ENCODE measurements at places on chromosomes 6 and 20.

DNA sequence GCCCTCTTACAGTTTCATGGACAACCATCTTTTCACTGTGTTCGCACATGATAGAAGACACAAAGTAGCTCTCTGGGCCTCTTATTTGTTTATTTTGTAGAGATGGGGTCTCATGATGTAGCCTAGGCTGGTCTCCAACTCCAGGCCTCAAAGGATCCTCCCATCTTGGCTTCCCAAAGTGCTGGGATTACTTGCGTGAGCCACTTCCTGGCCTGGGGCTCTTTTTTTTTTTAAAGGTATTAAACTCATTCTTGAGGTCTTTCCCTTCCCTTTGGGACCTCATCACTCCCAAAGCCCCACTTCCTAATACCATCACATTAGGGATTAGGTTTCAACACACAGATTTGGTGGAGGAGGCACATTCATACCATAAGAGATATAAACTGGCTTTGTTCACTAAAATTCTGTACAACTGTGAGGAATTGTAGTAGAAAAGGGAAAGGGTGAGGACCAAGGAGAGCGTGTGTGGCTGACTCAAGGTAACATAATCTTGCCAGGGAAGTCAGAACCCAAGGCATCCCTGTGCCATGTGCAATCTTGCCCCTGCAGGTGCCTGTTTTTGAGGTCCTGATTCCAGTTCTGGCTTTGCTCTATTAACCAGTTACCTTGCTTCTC, 45.5 kb downstream of the EIF2S2 start:
- DNase-seq = no peak

GRCh38 chr6:7431313-7431673, 41.7 kb downstream of the RIOK1 start:
- no peak for DNase-seq

DNA sequence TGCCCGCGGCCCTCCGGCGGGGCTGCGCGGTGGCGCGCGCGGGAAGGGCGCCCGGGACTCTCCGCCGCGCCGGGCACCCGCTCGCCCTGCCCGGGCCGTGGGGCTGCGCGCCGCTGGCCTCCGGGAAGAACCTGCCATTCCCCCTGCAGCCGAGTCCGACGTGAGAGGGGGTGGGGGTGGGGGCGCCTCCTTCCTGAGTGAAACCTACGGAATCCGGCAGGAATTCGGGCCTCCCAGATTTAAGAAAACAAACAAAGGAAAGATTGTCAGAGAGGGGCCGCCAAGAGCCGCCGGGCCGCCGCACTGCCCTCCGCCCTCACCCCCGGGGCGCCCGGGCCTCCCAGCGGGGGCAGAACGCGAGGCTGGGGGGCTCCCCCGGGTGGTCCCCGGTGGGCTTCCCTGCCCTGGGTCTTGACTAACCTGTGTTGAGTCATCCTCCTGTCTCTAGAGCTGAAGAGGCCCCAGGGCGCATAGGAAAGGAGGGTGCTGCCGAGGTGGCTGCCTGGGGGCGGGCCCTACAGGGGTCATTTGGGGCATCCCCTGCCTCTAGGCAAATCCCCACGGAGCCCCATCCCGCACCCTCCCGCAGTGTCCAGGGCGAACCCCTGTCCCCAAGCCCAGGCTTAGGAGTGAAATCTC, 42.2 kb upstream of the FOXP4 start:
- DNase-seq = peak; percentile 52

DNA sequence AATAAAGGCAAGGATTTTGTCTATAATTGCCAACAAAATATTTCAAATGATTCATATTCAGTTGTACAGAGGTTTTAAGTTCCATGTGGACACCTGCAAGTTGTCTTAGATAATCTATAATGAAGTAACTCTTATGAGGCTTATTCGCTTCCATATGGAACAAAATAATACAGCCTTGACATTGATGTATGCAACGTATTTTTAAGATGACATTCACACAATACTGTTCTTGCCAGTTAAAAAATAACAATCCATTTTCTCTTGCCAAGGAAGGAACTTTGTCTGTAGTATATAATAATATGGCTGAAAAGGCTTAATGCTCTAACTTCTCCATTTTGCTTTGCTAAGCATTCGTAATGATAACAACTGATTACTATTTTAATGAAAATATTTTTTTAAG, 269.3 kb upstream of the FKBP1C start:
- no peak for DNase-seq

- DNase-seq = no peak
Observed at GRCh38 chr6:170129691-170130171, 161.1 kb downstream of the DLL1 start.

DNA sequence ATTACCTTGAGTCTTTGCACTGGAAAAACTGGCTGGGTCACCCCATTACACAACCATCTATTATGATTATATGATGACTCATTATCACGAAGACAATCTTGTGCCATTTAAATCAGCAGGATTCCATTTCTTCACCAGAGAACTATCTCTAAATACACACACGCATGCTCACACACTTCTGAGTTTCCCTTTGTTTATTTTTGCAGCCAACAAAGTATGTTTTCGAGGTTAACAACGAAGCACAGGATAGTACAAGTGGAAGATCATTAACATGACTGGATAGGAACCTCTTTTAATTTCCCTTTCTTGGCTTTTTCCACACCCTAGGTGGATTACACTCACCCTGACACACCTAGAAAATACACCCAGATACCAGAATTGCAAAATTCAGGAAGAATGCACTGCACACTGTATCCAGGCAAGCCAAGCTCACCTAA, 18.9 kb downstream of the PERP start:
- no peak for DNase-seq

DNA sequence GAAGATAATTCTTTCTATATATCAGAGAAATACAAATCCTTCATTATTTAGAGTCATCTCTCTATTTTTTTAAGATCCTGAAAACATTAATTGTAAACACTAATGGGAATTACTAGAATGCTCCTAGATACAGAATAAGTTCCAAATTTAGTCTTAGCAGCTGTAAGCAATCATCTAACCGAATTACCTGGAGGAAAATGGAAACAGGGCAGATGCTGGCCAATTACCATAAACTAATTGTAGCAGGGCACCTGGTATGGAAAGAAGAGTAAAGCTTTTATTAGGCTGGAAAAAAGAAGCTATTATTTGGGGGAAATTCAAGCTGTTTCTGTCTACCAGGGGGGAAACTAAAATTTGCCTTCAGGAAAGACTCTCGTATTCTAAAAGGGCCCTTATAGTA, 257.5 kb downstream of the MMUT start:
- DNase-seq = no peak

DNA sequence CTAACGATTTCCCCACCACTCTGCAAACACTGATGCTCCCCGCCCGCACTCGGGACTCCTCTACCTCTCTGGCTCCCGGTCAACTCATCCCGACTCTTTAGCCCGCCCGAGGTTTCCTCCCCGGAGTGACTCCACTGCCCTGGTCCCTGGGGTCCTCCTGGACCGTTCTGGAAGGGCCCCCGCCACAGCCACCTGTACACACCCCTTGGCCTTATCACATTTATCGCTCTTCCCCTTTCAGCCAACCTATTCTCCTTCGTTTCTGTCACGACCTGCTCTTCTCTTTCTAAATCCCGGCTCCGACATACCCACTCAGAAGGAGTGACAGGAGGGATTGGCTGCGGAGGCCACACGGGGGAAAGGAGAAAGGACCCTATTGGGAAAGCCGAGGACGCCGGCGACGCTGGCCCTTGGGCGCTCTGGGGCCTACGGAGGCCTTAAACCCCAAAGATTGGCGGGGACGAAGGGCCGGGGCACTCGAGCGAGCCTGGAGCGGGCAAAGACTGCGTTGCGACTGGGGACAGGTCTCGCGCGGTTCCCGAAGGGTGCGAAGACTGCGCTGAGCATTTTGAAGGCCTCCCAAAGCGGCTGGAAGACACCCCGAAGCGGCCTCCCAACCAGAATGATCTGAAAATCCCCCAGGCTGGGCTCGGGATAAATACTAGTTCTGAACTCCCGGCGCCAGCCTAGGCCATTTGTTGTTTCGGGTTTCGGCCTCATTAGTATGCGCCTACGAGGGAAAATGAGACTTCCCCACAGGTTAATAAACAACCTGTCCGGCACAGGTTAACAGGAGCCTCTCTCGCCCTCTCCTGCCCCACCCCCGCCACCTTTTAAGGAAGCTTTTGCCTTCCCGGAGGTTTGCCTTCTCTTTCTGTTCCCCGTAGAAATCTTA, 9.2 kb downstream of the SIM1 start:
- DNase-seq = no peak

GRCh38 chr6:38805127-38805655, 90.1 kb downstream of the DNAH8 start:
- DNase-seq = no peak

DNA sequence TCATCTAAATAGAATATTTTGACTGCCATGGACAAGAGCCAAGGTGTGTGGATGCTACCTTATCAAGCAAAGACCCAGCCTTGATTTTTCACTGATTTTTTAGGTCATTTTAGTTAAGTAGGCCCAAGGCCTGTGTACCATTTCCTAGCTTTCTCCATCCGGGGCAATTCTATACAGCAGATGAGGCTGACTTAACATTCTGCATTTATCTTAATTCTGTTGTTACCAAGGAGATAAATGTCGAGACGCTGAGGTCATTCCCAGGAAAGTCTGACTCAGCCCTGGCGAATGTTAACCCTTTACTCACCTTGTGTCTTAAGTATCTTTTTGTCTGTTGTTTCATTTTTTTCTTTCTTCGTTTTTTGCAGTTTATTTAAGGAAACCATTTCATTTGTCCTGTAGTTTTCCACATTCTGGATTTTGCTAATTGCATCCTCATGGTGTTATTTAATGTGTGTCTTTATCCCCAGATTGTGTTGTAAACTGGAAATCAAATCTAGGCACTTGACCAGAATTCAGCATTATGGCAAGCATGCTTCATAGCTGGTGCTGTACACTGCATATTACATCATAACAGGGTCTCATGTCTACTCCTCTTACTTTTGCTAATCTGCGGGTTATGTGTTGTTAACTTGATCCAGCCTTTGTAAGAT, 277.0 kb downstream of the CDKAL1 start:
- peak; percentile 6 for DNase-seq

GRCh38 chr6:54624779-54625178, 221.8 kb upstream of the FAM83B start:
- DNase-seq = no peak

All from stimulated activated naive CD8-positive, alpha-beta T cell treated with anti-CD3 and anti-CD28 coated beads, Interleukin-15, Interleukin-2, amounts not matched to agents 100 U/mL and 50 U/mL, for 24 hours (primary cell).